ENCODE measurements at places on chromosomes 13 and 19. TPM values are rescaled to one million over a fixed set of nuclear protein-coding genes. Genes with fewer than 3 reads are reported as not detected.

KLK1 gene
- not detected for total RNA-seq

DHDH gene
- 2.0 TPM for total RNA-seq

CD70 gene
- not detected for total RNA-seq

NALCN gene
- total RNA-seq = 8.8 TPM
